ENCODE measurements at places on chromosomes 3 and 15.

GRCh38 chr3:16842272-16843270 is 42.2 kb upstream of the PLCL2 start:
- DNase-seq: peak; percentile 80

DNA sequence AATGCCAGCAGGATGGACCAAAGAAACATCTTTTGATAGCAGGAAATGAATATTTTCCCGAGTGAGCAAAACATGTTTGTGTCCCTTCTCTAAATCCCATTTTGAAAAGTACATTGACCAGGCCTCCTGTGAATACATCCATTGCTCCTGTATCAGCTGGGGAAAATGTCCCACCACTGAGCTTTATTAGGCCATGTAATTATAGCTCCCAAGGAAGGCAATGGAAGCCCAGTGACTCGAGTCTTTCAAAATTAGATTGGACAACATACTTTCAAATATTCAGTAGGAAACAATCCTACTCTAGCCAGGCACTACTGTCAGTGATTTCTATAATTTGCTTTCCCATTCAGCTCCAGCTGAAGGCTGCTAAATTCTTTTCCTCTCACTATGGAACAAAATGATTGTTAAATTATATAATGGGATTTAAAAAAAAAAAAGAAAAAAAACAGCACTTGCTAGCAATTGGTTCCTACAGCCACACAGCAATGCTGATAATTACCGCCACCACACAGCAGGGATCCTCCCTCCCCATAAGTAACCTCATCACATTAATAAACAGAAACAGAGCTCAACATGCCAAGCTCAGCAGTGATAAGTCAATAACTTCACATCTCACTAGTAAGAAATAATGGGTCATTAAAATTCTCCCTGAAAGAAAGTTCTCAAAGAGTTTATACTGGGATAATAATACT is 172.4 kb upstream of the SLC2A2 start:
- no peak for DNase-seq

DNA sequence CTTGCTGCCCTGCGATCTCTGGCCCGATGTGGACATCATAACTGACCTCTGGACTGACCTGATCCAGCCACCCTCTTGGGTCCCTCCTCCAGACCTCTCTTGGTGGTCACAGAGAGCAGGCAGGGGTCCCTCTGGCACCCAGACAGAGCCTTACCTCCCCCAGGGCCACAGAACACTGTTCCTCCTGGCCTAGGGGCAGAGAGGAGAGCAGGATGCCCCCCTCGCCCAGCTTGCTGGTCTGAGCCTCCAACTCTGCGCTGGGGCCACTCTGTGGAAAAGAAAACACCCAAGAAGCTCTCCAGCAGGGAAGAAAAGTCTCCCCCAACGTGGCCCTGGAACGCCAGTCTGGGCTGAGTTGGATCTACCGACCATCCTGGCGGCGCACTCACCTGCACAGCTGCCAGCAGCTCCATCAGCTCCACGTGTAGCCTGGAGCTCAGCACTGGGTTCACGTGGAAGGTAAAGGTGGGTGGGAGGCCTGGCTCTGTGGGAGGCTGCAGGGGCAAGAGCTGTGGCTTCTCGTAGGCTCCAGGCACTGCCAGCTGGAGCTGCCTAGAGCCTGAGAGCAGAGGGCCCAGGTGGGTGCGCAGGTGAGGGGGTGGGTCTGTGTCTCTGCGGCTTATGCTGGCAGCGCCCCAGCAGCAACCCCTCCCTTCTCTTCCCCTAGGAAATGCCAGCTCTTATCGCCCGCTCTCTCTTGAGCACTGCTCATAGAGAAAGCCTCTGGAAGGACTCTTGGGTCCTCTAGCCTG is 6.0 kb downstream of the PLA2G4F start:
- DNase-seq: no peak

DNA sequence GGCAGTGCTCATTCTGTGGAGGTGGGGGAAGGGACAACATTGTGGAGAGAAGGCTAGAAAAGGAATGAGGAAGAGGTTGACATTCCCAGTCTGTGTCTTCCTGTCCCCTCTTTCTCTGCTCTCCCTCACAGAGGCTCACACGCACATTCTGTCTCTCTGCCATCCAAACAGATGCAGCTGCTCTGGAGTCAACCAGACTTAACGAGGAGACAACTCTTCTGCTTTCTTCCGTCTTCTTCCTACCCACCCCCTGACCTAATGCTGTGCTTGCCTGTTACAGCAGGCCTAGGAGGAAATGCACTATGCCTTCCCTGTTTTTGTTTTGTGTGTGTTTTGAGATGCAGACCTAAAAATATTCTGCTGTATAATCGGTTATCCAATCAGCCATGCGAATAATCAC is 121.9 kb downstream of the CACNA1D start:
- DNase-seq: no peak

GRCh38 chr15:63474810-63475316 is 29.5 kb upstream of the USP3 start:
- no peak for DNase-seq

- DNase-seq: no peak
Observed at GRCh38 chr3:128283421-128283820, 130.1 kb downstream of the EEFSEC start.

- DNase-seq: no peak
Observed at GRCh38 chr3:58043933-58044332, 35.7 kb downstream of the FLNB start.

- DNase-seq: no peak
Observed at GRCh38 chr3:31013090-31013489, 118.6 kb upstream of the GADL1 start.

GRCh38 chr15:40762919-40763800 is 708 bp upstream of the GCHFR start:
- DNase-seq: peak; percentile 63

DNA sequence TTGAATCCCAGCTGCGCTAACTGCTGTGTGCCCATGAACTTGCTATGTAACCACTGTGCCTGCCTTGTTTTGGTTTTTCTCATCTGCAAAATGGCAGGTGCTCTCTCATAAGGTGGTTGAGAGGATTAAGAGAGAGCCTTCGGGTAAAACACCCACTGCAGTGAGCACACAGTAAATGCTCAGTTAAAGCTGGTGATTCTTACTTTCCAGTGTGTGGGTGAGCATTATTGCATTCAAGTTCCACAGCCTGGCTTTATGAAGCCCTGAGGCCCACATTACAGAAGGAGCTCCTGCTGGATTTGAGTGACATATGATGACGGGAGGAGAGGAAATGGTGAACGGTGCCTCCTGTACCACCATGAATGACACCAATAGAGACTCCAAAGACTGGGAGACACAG is 83.5 kb upstream of the SEC13 start:
- no peak for DNase-seq

GRCh38 chr3:126661532-126662364 is 6.8 kb upstream of the TXNRD3 start:
- DNase-seq: no peak

DNA sequence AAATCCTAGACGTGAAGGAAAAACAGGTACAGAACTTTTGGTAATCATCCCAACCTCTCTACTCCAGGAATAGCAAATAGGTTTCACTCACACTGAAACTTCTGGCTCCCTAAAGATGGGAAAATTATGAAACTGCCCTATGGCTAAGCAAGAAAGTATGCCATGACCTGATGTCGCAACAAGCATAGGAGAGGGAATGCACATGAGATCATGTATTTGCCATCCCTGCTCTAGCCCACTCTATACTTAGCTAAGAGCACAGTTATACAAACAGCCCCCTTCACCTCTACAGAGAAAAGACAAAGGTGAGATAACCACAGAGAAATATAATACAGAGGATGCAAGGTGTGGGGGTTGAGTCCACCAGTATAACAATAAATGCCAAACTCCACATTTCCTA is 102.7 kb downstream of the TBC1D5 start:
- no peak for DNase-seq

GRCh38 chr3:130975251-130975650 is 51.4 kb downstream of the ASTE1 start:
- no peak for DNase-seq

- no peak for DNase-seq
Observed at GRCh38 chr3:143934791-143935190, 36.8 kb upstream of the DIPK2A start.

DNA sequence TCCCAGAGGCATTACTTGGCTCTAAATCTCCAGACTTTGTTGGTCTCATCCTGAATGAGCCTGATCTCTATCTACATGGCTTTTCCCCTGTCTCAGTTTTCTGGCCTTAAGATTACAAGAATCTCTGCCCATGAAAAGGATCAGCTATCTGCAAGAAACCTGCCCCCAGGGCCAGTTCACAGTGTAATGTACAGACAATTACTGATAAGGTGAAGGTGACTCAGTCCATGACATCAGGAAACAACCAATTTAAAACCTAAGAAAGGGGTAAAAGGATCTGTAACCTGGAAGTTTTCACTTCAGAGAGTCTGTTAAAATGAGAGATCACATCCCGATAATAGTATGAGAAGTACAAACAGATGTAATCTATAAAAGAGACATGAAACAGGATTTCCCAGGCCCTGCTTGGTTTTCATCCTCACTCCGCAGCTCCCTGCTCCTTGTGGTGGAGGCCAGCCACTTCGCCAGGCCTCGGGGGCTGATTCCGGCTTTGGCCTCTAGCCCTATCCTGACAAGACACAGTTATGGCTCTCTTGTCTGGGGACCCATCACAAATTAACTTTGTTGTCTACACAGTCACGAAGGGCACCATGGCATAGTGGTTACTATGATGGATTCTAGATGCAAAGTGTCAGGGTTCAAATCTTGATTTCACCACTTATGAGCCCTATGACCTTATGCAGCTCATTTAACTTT is 136.9 kb downstream of the THSD4 start:
- DNase-seq: no peak

- no peak for DNase-seq
Observed at GRCh38 chr15:91412138-91412928, 312.3 kb downstream of the SV2B start.

DNA sequence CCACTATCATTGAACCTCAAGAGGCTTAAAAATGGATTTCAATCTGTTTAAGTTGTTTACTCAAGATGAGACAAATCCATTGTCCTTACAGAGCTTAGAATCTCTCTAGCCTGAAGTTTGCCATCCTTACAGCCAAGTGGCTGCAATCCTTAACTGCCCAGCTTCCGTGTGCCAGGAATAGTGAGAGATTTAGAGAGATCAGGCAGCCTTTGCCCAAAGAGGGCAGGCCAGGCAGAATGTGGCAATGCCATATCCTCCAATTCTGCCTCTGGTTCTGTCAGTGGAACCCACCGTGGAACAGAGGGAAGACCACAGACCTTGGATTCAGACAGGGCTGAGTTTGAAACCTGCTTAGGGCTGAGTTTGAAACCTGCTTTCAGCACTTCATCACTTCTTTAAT is 374.3 kb downstream of the VPS13C start:
- peak; percentile 48 for DNase-seq

GRCh38 chr3:133890037-133890436 is 5.6 kb downstream of the RAB6B start:
- no peak for DNase-seq

DNA sequence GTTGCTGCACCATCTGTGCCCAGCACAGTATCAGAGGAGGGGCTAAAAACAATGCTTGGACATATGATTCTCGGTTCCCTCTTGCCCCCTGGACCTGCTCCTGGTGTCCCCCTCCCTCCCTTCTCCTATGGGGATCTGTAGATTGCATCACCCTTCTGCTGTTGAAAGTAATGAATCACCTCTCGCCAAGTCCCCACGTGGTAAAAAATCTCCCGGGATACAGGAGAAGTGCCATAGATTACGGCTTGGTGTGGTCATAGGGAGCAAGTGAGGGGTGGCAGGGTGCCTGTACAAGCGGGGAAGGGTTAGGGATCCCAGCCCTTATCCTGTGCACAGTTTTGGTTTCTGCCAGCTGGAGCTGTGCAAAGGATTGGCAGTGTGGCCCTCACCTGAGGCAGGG is 37.7 kb downstream of the AMOTL2 start:
- DNase-seq: peak; percentile 68

GRCh38 chr3:148150141-148150540 is 547.6 kb upstream of the AGTR1 start:
- DNase-seq: no peak

GRCh38 chr3:51362476-51362875 is 22.6 kb upstream of the MANF start:
- DNase-seq: no peak

DNA sequence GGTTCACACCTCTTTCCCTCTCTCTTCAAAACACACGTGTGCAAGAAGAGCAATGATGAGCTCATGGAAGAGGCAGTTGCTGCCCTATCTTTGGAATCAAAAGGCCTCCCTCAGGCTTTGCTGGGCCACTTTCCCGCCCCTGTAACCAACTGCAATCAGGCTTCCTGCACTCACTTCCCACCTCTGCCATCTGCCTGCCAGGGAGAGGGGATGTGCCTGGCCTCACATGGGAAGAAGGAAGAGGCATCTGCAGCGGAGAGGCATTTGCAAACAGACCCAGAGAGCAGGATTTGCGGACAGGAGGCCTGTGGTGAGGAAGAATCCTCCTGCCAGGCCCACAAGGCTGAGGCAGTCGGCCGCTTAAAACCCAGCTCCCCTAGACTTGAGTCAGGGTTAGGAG is 175.6 kb upstream of the ATP10A start:
- DNase-seq: peak; percentile 32

- DNase-seq: no peak
Observed at GRCh38 chr3:191380001-191380400, 49.7 kb upstream of the UTS2B start.

DNA sequence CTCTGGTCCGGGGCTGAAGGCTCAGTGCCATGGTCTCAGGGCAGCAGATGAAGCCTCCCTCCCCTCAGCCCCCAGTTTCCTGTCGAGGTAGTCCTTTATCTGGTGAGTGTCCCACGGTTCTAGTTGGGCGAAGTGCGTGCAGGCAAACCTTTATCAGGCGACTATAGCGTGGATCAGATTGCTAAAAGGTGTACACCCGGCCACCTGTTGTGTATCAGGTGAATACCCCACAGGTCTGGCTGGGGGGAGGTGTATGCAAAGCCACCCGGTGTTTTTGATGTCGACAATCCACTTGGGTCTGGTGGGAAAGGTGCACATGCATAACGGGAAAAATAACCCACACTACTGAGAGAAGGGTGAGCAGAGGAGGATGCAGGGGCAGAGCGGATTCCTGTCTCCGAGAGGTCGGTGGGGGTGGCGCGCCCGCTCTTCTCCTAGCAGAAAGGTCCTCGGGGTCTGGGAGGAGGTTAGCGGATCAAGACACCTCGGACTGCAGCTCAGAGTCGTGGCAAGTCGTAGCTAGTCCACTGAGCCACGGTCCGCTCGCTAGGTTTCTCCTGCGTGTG is 507 bp downstream of the SLC12A6 start:
- peak; percentile 22 for DNase-seq

- no peak for DNase-seq
Observed at GRCh38 chr3:150248116-150248887, 159.8 kb upstream of the TSC22D2 start.

DNA sequence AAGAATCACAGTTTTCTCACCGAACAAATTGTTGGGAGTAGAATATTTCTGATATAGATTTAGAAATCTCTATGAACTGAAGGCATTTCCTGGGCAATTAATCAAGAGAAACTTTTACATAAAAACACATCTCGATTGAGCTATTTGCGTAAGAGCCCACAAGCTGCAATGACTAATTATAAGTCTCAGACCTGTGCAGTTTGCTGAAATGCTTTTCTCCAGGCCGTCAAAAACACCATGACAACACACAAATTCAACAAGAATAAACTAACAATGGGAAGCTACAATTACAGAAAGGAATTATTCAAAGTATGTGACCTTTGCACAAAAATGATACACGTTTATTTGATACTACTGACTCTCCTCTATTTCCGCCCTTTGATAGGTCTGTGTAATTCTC is 481.2 kb upstream of the WNT5A start:
- no peak for DNase-seq

Measured in NCI-H524 (cell line).